ENCODE measurements at places on chromosomes 3 and 15.

DNA sequence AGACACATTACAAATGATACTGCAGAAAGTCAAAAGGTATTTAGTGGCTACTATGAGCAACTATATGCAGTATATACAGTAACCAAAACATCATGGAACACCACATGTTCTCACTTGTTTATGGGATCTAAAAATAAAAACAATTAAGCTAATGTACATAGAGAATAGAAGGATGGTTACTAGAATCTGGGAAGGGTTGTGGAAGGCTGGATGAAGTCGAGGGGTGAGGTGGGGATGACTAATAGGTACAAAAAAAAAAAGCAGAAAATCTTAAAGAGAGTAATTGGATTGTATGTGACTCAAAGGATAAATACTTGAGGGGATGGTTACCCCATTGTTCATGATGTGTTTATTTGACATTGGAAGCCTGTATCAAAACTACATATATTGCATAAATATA is 848.8 kb upstream of the GBE1 start:
- no peak for DNase-seq

DNA sequence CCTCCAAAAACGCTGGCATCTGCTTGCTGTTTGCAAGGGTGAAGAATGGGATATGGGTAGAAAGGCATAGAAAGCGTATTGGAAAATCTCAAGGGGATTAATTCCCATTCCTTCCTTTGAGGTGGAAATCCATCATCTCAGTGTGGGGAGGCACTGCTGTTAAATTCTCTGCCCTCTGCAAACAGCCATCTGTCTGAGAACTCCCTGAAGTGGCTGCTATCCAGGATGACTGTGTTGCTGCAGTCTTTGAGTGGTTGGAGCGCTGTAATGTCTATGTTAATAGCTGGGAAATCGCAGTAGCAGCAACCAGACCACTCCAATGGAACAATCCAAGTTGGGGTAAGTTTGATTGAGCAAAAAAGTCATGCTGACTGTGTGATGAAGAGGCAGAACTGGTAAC is 625.9 kb downstream of the NLGN1 start:
- DNase-seq = no peak

- no peak for DNase-seq
These were observed 24.6 kb downstream of the UBR1 start for GRCh38 chr15:43081283-43081682.

DNA sequence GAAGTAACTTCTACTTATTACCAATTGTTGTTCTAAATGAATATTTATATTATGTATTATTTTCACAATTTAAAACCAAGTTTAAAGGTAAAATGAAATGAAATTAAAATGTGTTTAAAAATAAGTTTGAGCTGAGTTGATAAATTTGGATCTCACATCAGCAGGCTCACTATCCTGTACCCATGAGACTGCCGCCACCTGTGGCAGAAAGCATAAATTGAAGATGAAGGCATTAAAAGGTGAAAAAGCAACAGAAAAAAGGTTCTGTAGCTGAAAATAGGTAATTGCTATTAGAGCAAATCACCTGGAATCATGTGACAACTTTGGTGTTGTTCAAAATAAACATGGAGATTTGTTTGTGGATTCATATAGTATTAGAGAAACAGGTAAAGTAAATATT is 133.0 kb upstream of the CADM2 start:
- no peak for DNase-seq

DNA sequence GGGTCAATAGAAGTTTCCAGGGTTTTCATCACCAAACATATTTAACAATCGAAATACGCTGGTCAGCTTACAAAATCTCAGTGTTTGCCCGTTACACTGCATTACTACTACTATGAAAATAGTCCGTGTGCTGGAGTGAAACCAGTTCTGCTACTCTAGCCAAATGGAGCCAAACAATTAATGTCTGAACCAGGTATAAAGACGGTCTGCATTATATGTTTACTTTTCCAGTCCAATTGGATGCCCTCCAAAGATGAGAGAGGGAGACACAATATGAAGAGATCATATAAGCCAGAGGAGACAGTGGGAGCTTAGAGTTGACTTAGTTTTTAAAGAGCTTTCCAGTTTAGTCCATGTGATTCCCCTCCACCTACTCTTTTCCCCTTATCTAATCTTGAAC is 6.3 kb upstream of the DUT start:
- DNase-seq = no peak

- DNase-seq = no peak
These were observed 142.5 kb upstream of the MBNL1 start for GRCh38 chr3:152126260-152126659.
